ENCODE measurements at places on chromosomes 1 and 21.

DNA sequence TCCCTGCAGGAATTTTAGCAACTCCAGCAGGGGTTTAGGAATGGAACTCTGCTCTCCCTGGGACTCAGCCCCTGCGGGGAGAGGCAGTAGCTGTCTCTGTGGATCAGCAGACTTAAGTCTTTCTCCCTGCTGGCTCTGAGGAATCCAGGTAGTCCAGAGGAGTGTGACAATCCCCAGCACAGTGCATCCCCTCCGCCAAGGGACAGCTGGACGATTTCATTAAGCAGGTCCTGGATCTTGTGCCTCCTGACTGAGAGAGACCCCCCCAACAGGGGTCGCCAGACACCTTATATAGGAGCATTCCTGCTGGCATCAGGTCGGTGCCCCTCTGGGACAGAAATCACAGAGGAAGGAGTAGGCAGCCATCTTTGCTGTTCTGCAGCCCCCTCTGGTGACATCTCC, 30.6 kb downstream of the AKT3 start:
- H3K27ac ChIP-seq: no peak overlapping the region
- H3K4me3 ChIP-seq: no peak overlapping the region
- no peaks in the 10 kb centered on the region for H3K36me3 ChIP-seq
- no peaks in the 10 kb centered on the region for H3K4me1 ChIP-seq
- DNase-seq: no peak

- H3K4me1 ChIP-seq: no peaks in the 10 kb centered on the region
- DNase-seq: no peak
- H3K27me3 ChIP-seq: no peaks in the 10 kb centered on the region
- H3K36me3 ChIP-seq: peaks cover 5% of the 10 kb centered on the region
- H3K27ac ChIP-seq: no peak overlapping the region
- no peak overlapping the region for H3K4me3 ChIP-seq
Observed at GRCh38 chr1:27445177-27445936, 44.6 kb downstream of the WASF2 start.

DNA sequence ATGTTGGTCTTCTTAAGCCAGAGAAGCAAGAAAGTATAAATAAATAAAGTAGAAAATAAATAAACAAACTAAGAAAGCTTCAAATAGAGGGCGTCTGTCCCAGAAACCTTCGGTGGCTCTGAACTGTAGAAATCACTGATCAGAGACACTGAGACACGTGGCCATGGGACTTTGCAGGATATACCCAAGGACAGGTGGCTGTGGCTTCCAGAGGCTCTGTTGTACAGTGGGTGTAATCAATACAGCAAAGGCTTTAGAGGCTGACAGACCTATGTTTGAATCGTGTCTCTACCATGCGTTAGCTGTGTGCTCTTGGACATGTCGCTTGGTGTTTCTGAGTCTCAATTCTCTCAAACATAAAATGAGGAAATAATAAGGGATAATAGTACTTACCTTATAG, 41.0 kb upstream of the EPS15 start:
- no peak overlapping the region for H3K27ac ChIP-seq
- no peaks in the 10 kb centered on the region for H3K27me3 ChIP-seq
- DNase-seq: no peak
- no peak overlapping the region for H3K4me3 ChIP-seq
- H3K36me3 ChIP-seq: no peaks in the 10 kb centered on the region
- H3K4me1 ChIP-seq: peaks cover 24% of the 10 kb centered on the region

- H3K36me3 ChIP-seq: no peaks in the 10 kb centered on the region
- H3K27me3 ChIP-seq: peaks cover 2% of the 10 kb centered on the region
- no peak overlapping the region for H3K27ac ChIP-seq
- no peak overlapping the region for H3K4me3 ChIP-seq
- DNase-seq: no peak
- no peaks in the 10 kb centered on the region for H3K4me1 ChIP-seq
Observed at GRCh38 chr1:181064011-181064623, 24.4 kb upstream of the IER5 start.

DNA sequence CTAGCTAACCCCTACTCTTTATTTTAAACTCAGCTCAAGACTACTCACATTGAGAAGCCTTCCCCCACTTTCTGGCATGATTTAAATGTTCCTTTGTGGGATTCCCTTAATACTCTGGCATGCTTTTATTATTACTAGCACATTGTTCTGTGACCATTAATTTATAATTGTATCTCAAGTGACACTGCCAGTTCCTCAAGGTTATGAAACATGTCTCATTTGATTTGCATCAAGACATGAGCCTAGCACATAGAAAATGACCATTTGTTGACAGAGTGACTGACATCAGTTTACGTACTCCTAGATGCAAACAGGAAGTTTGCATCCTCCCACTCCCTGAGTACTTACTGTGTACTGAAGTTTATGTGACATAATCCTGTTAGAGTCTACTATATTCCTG, 15.2 kb downstream of the RGS4 start:
- H3K36me3 ChIP-seq: no peaks in the 10 kb centered on the region
- H3K27ac ChIP-seq: no peak overlapping the region
- H3K4me3 ChIP-seq: no peak overlapping the region
- no peaks in the 10 kb centered on the region for H3K27me3 ChIP-seq
- DNase-seq: no peak

GRCh38 chr1:168966636-168967035, 139.9 kb upstream of the ATP1B1 start:
- no peaks in the 10 kb centered on the region for H3K4me1 ChIP-seq
- H3K27ac ChIP-seq: no peak overlapping the region
- no peaks in the 10 kb centered on the region for H3K27me3 ChIP-seq
- DNase-seq: no peak
- H3K36me3 ChIP-seq: no peaks in the 10 kb centered on the region

- H3K27me3 ChIP-seq: no peaks in the 10 kb centered on the region
- H3K4me3 ChIP-seq: no peak overlapping the region
- no peaks in the 10 kb centered on the region for H3K4me1 ChIP-seq
- no peak for DNase-seq
- H3K27ac ChIP-seq: no peak overlapping the region
- H3K36me3 ChIP-seq: no peaks in the 10 kb centered on the region
Observed at GRCh38 chr1:40973912-40974311, 5.6 kb upstream of the CTPS1 start.

GRCh38 chr1:51906306-51907078, 28.0 kb upstream of the NRDC start:
- no peaks in the 10 kb centered on the region for H3K36me3 ChIP-seq
- H3K4me1 ChIP-seq: no peaks in the 10 kb centered on the region
- DNase-seq: no peak
- no peak overlapping the region for H3K4me3 ChIP-seq

- no peak for DNase-seq
- no peaks in the 10 kb centered on the region for H3K36me3 ChIP-seq
- H3K4me1 ChIP-seq: peaks cover 10% of the 10 kb centered on the region
- no peak overlapping the region for H3K27ac ChIP-seq
- no peak overlapping the region for H3K4me3 ChIP-seq
Observed at GRCh38 chr21:37552496-37553029, 186.0 kb downstream of the DYRK1A start.

- peaks cover 3% of the 10 kb centered on the region for H3K27me3 ChIP-seq
- no peaks in the 10 kb centered on the region for H3K4me1 ChIP-seq
- no peak overlapping the region for H3K27ac ChIP-seq
- no peaks in the 10 kb centered on the region for H3K36me3 ChIP-seq
Observed at GRCh38 chr1:114257554-114257953, 103.9 kb upstream of the SYT6 start.

DNA sequence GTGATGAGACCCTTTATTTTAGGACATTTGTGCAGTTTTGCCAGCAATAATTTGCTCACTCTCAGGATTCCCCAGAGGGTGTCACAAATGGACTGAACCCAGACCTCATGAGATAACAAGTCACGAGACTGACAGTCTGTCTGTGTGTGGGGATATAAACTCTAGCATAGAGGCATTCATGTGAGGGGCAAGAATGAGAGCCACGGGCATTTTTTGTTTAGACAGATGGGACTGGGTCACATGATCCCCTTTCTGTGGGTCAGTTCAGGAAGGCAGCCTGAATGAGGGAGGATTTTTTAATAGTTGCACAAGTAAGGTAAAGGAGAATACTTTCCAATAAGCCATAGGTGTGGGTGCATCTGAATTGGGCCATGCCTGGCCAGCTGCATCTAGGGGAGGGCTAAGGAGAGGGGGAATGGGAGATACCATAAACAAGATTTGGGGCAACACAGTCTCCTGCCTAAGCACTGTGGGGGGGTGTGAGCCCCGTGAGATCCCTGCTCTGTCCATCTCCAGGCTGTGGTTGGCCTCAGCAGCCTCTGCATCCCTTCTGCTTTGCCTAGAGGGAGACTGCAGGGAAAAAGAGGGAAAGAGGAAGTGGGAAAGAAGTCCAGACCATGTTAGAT, 66.6 kb downstream of the NAV1 start:
- no peak overlapping the region for H3K4me3 ChIP-seq
- H3K27ac ChIP-seq: no peak overlapping the region
- H3K27me3 ChIP-seq: no peaks in the 10 kb centered on the region
- no peak for DNase-seq

DNA sequence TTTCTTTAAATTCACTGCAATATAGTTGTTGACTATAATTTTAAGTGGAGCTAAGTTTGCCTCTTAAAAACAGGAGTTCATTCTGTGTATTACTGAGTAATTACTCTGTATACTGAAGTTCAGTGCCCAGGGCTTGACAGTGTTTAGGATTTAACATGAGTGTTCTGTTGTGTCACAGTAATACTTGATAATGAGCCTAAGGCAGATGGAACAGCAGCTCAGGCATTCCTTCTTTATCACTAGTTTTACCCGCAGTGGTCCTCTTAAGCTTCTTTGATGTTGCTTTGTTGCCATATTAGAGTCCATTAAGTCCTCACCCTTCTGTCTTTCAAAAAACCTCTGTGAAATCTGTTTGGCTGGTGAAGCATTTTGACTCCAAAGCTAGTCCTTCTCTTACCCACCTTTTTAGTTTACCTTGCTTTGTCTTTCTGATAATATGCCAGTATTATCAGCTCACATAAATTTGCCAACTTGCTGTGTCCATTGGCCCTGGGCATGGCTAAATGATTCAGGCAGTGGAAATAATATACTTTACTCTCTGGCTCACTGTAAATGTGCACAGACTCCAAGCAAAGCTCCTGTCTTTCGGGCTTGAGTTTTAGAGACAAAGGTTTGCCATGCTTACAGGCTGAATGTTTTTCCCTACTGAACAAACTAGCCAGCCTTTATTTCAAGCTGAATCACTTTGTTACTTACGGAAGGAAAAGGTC, 17.7 kb downstream of the HIPK1 start:
- no peak for DNase-seq
- H3K36me3 ChIP-seq: no peaks in the 10 kb centered on the region
- peak overlapping the region; percentile 57 for H3K27ac ChIP-seq
- H3K4me1 ChIP-seq: peaks cover 25% of the 10 kb centered on the region
- no peaks in the 10 kb centered on the region for H3K27me3 ChIP-seq
- H3K4me3 ChIP-seq: peak overlapping the region; percentile 1
